ENCODE measurements at places on chromosomes 13 and 19.

- DNase-seq: no peak
Observed at GRCh38 chr19:1062387-1063029, 4.5 kb upstream of the ARHGAP45 start.

DNA sequence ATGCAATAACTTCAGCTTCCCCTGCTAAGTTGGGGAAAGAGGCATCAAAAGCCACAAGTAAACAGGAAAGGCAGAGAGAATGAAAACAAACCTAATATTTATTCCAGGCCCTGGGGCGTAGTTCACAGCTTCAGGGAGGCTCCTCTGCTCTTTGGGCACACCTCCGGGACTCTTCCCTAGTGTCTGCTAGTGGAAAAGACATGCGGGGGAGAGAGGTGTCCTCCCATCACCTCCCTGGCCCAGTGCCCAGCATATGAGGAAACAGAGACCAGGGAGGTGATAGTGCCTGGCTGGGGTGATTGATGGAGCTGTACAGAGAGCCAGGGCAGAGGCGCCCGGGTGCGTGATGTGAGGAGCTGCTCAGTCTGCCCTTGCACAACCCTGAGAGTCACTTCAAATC, 71.0 kb downstream of the RASL11A start:
- DNase-seq: no peak

DNA sequence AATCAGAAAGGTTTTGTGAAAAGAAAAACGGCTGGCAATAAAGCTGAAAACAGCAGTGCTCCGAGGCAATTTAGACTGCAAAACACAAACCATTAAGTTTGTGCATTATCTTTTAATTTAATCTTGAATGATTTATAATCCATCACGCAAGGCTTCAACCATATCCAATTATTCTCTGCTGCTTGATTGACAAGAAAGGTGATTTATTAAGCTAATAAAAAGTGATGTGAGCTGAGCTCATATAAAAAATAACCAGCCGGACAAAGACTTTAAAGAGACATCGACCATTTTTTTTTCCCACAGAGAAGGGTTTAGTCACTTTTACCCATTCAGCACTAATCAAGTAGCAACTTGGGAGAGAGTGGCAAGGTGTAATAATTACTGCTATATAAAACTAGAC, 33.6 kb downstream of the TSHZ3 start:
- no peak for DNase-seq

DNA sequence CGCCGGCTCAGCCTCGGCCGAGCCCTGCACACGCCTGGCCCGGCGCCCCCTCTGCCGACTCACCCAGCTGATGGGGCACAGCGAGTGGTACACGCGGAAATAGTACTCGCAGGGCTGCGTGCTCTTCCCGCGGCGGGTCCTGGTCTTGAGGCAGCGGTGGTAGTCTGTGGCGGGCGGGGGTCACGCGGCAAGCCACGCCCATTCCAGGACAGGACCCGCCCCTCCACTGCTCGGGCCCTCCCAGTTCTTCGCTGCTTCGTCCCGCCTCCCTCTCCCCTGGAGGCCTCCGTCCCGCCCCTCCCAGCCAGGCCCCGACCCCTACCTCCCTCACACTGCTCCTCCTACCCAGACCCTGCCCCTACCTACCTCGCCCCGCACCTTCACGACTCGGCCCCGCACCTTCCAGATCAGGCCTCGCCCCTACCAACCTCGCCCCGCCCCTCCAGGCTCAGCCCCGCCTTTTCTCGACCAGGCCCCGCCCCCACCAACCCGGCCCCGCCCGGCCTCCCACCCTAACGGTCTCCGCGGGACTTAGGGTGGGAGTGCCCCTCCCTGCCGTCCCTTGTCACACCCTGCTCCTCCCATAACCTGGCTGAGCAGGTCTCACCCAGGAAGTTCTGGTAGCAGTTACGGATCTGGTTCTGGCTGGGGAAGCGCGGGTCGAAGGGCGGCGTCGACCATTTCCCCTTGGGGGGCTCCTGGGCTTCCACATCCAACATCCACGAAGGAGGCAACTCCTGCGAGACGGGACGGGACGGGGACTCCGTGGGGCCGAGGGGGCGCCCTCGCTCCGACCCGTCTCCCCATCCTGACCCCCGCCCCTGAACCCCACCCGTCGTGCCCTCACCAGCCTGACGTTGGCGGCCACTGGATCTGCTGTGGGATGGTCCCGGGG, 469 bp downstream of the COX6B2 start:
- peak; percentile 44 for DNase-seq

- DNase-seq: no peak
Observed at GRCh38 chr19:3751236-3751635, 10.3 kb downstream of the APBA3 start.

DNA sequence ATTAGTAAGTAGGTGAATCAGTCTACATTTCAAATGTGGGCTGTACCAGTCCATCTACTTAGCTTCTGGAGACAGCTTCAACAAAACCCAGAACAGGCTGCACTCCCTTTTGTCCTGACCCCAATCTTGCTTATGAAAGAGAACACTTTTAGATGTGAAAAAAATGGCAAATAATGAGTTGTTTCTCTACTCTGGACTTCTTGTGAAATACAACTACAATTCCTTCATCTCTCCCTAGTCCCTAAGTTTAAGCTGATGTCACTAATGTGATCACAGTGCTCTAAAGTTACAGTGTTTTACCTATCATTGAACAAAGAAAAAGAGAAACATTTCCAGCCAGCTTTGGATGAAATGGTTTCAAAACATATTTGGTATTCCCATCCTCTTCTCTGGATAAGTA, 183.9 kb downstream of the LHFPL6 start:
- DNase-seq: no peak

DNA sequence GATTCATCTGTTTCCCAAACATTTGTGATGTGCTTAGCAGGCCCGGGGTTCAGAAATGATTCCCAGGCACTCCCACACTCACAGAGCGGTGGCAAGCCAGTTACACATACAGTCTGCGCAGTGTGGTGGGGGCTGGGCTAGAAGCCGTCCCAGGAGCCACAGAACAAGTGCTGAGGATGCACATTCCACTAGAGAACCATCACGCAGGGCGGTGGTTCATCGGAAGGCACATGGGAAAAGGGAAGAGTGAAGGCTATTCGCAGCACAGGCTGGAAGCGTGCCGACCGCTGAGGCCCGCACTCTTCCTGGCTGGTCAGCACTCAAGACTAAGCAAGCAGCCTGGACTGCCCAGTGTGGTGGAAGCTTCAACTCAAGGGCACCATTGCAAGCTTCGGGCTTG, 126.3 kb upstream of the SLC7A1 start:
- DNase-seq: no peak

Measured in myocyte (in vitro differentiated cells).